Neural cell (in vitro differentiated cells): ENCODE measurements at places on chromosomes 12 and 14. TPM values are rescaled to one million over a fixed set of nuclear protein-coding genes. Genes with fewer than 3 reads are reported as not detected.

The GLS2 gene
- polyA plus RNA-seq = 7.4 and 10.5 TPM in 2 replicates

The EXD2 gene
- 43.3 and 49.9 TPM in 2 replicates for polyA plus RNA-seq

The TMEM30B gene
- polyA plus RNA-seq = 0.28 TPM in 1 of 2 replicates, not detected in the other

The BRMS1L gene
- polyA plus RNA-seq = 29.7 and 30.8 TPM in 2 replicates

The ACOT4 gene
- 1.1 TPM in 1 of 2 replicates, not detected in the other for polyA plus RNA-seq

The KRT78 gene
- polyA plus RNA-seq = not detected in 2 replicates

The TOMM20L gene
- polyA plus RNA-seq = not detected in 2 replicates

The SLC25A47 gene
- polyA plus RNA-seq = 0.44 TPM in 1 of 2 replicates, not detected in the other

The SNRPF gene
- 42.1 and 47.8 TPM in 2 replicates for polyA plus RNA-seq

The EEF1AKMT3 gene
- polyA plus RNA-seq = 1.6 and 2.0 TPM in 2 replicates

The TCTN2 gene
- 14.3 and 15.1 TPM in 2 replicates for polyA plus RNA-seq

The NOVA1 gene
- polyA plus RNA-seq = 119 and 121 TPM in 2 replicates

The CD4 gene
- not detected in 2 replicates for polyA plus RNA-seq

The IRAK3 gene
- polyA plus RNA-seq = 0.31 and 0.70 TPM in 2 replicates
